ENCODE measurements at places on chromosomes 4 and X.

DNA sequence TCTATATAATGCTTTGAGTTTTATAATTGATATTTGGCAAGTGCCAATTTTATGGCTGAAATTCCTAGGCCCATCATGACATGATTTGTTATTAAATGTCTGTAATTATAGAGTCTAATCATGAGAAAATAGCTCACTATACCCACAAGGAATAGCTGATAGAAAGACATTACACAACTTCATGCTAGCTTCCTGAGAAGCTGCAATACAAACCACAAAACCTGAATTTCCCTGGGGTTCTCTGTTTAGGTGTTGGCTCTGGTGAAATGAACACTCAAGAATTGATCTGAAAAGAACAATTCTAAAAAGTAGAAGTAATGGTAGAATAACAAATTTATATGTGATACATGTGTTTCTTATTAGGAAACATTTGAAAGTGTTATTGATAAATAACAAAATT lies 169.6 kb downstream of the GASK1B start:
- no peak for DNase-seq

- DNase-seq: peak; percentile 38
Observed at GRCh38 chr4:24472514-24473308, 111.6 kb downstream of the DHX15 start.

DNA sequence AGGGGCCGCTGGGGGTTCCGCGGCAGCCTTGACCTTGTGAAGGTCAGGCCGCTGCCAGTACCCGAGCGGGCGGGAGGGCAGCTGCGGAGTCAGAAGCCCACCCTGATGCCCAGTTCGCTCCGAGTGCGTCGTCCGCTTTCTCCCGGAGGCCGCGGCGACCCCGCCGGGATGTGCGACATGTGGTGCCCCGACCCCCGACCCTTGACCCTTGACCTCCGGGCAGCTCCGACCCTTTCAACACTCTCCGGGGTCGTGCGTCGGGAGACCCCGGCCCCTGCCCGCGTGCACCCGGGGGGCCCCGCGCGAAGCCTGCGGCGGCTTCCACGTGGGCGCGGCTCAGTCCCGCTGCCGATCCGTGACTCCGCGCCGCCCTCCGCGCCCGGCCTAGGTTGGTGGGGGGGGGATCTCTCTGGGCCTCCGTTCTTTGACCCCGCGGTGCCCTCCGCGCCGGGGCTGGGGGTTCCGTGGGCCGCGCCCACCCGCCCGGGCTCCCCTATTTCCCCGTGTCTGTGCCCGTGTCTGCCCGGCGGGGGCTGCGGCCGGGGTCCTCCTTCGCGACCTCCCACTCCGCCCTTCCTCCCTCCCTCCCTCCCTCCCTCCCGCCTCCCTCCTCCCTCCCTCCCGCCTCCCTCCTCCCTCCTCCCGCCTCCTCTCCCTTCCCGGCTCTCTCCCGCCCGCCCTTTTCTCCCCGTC lies 609 bp upstream of the SLC25A6 start:
- no peak for DNase-seq

DNA sequence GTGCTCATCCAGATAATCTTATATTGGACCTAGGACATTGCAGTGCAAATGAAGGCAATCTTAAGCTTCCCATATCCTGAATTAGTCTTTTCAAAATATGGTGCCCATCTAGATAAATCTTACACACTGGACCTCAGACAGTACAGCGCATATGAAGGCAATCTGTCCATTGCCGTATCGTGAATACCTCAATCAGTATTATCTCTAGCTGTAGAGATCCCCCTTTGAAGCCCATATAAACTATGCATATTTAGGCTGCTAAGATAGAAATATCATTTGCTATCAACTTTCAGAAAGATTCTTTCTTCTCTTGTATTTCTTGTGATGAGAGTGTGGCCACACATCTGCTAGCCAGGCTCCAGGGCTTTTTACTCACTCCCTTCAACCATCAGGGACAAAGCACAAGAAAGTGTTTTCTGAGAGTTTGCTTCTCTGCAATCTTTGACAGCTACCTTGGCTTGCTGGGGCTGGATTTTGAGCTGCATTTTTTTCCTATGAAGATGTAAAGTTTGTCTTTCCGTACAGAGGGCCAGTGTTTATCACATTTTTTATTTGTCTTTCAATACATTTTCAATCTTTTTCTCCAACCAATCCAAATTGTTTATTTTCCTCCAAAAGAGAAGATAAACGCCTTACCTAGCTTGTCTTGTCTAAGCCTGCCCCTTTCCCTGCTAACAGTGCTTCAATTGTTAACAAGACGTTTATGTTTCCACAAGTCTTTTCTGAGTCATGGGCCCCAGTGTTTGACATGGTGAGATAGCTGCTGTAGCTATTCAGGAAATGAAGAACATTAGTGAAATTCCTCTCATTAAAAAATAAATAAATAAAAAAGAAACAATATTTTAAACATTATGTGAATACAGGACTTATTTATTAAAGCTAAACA lies 57.6 kb upstream of the FAT1 start:
- DNase-seq: no peak

DNA sequence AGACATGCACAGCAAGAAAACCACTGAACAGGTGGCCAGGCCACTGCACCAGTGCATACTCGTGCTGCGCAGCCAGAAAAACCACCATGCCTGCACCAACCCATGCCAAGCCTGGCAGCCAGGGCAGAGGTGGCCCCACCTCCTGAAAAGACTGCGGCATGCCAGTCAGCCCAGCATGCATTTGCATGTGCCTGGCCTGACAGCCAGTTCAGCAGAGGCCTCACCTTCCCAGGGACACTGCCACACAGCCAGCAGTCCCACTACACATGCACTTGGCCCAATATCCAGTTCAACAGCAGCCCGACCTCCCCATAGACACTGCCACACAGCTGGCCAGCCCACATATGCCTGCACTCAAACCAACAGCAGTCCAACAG lies 43.5 kb upstream of the DDX60 start:
- no peak for DNase-seq

GRCh38 chrX:17403972-17404371 lies 29.0 kb downstream of the NHS start:
- DNase-seq: no peak
